ENCODE measurements at places on chromosomes 11 and 22.

GRCh38 chr11:64722141-64723065 lies 594 bp downstream of the NRXN2 start:
- DNase-seq: no peak

DNA sequence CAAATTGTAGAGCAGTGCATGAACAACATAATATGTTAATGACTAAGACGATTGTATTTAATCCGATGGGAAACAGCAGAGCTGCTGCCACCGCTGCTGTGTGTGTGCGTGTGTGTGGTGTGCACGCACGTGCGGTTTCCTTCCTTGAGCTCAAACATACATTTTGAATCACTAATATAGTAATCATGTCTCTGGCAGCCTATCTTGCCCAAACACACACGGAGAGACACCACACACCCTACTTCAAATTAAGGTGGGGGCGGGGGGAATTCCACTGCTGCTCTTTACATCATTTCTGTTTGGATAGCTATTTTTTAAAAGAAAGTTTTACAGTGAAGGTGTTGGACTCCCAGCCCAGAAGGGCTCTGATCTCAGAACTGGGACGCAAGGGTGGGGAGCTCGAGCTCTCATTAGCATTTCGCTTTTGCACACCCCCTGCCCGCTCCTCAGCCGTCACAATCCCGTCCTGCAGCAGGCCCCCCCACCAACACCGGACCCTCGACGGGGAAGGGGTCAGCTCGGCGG lies 651 bp upstream of the FAM83F start:
- no peak for DNase-seq

DNA sequence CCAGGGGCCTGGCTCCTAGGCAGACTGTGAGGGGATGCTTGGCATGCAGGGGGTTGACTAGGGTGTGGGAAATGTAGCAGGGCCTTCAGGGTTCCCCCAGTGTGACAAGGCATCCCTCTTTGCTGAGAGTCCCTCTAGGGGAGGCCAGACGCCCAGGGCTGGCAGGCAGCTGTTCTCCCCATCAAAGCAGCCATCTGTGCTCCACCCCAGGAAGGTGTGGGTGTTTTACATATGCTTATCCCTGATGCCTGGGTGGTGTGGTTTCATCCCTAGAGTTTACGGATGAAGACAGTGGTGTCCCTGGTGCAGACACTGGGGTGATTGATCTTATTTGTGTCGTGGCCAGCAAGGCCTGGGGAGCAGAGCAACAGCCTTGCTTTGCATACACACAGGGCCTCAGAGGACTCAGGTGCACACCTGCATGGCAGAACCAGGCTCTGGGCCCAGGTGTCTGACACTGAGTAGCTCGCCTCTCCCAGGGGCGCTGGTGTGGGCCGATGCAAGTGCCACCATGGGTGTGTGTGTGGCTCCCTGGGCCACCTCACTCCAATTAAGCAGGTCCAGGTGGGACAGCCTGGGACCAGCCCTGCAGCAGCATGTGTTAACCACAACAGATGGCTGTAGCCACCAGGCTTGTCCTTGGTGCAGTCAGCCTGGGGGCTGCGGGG lies 74.2 kb downstream of the MED15 start:
- no peak for DNase-seq

- DNase-seq: no peak
Observed at GRCh38 chr11:69290806-69291205, 3.1 kb upstream of the MYEOV start.

DNA sequence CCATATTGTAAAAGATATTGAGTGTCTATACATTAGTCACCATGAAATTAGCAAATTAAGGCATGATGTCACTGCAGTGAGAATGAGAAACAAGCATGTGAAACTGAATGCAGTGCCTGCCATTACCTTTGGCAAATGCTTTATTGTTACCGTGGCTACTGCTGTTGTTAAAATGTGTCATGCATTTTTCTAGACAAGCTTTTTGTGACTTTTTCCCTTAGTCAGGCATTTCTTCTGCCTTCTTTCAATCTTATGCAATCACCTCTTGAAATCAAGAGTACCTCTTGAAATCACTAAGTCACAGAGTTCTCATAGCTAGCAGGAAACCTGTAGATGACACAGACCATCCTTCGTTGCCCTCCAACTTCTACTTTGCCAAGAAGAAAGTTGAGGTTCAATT lies 461.7 kb upstream of the TENM4 start:
- peak; percentile 62 for DNase-seq

DNA sequence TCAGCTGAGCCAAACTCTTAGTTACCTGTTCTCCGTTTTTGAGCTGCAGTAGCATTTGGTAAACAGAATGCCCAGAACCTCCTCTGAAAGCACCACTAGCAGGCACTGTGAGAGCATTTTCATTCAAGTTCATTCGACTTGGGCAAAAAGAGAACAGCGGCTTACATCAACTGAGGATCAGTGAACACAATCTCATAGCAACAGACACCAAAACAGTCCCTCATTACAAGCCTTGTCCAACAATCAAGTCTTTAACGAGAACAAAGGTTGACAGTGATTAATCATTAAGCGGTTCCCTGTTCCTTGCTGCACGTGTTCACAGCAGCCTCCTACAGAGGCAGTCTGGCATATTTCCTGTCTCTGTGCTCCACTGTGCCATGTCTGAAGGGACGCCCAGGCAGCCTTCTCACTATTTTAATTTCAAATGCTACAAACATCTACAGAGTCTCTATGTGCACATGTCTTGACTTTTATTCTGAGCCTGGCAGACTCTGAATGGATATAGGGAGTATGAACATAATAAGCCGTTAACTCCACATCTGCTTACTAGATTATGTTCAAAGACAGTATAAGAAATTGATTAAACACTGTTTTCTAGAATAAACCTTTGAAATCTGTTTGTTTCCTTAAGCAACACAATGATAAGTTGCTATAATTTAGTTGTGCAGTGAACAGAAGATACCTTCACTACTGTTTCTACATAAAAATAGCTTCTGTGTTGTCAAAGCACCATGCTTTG lies 88.3 kb upstream of the MTMR2 start:
- peak; percentile 93 for DNase-seq

- no peak for DNase-seq
Observed at GRCh38 chr11:76616676-76617552, 53.6 kb downstream of the LRRC32 start.

GRCh38 chr22:49216579-49216978 lies 611.1 kb downstream of the BRD1 start:
- DNase-seq: no peak

DNA sequence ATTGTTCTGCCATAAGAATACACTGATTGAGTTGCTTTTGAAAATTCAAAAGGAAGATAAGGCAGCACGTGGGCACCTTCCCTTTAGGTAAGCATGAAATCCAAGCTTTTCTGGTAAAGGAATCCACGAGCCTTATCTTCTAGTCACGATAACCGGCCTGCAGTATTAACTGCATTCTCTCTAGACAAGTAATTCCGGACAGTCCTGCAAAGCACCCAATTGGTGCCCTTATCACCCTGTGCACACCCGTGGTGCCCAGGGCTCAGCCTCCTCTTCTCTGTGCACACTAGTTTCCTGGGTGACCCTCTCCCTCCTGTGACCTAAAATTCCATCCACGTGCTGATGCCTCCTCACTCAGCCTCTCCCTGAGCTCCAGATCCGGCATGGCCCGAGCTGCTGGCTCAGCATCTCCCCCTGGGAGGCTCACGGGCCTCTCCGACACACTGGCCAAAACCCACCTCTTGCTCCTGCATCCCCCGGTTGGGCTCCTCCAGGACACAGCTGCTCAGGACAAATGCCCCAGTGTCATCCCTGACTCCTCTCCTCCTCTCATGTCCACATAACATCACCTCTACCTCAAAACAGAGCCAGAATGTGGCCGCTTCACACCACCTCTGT lies 63.7 kb downstream of the PACSIN2 start:
- no peak for DNase-seq

- DNase-seq: no peak
Observed at GRCh38 chr11:14584595-14584994, 59.0 kb upstream of the PDE3B start.

- peak; percentile 23 for DNase-seq
Observed at GRCh38 chr11:15223318-15223717, 108.6 kb downstream of the INSC start.

DNA sequence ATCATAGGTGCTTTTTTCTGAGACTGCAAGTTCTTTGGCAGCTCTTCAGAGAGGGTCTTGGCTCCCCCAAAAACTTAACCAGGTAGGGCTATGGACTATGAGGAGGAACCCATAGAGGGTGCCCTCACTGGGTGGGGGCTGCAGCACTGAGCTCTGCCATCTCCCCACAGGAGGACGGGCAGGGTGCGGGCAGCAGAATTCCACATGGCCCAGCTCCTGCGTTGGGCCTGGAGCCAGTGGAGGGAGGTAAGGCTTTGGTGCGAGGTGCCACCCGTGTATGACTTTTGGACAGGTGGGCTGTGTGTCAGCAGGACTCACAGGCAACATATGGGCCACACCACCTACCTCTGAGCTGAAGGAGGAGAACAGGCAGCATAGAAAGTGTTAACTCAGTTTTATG lies 58.4 kb downstream of the PISD start:
- DNase-seq: no peak

DNA sequence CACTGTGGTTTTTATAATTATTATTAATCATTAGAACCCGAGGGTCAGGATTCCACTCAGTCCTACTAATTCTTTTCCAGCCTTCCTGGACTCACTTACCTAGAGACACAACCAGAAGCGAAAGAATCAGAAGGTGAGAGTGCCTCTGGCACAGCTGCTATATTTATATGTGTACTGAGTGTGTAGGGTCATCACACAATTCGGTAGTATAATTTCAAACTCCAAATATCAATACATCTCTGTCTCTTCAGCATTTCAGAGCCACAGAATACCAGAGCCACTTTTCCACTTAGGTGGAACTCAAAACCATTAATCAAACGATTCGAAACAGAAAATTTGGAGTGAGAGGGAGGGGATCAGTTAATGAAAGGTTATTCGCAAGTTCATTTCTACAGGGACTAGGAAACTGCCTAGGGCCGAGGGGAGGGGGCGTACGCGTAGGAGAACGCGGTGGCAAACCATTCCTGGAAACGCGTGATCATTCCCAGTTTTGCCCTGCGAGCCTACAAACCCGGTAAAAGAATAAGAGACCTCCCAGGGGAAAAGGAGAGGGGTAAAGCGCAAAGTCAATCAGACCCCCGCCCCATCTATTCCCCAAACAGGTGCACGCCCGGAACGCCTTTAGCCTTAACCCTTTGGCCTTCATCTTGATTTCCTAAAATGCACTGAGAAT lies 5.4 kb downstream of the BSX start:
- DNase-seq: no peak

DNA sequence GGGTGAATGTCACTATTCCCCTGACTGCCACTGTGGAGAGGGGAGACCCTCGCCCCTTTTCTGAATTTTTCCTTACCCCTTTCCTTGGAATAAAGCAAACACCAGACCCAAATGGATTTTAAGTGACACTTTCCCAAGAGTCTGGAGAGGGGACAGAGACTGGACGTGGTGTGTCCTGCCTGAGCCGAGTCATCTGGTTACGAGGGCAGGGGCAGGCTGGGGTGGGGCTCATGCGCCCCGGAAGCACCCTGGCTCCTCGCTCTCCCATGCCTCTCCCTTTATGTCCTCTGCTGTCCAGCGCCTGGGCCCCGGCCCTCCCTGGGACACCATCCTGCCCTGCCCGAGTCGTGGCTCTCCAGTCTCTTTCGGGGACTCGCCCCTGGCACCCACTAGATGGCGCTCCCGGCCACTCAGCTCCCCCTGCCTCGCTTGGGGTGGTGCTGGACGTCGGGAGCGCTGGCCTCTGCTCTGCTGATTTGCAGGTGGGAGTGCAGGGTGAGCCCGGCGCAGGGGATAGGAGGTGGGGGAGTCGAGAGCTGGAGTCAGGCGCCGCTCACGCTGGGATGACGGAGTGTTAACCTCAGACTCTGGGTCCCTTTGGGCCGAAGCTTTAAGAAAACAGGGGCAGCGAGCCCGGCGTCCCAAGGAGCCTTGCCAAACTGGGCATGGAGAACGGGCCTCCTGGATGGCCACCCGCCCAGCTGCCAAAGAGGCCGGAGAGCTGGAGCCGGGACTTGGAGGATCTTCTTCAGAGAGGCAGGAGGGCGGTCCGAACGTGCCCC lies 89.8 kb downstream of the RPS6KA4 start:
- DNase-seq: peak; percentile 73

GRCh38 chr22:35732116-35732515 lies 14.4 kb downstream of the APOL5 start:
- DNase-seq: no peak

- DNase-seq: no peak
Observed at GRCh38 chr22:37016134-37016910, 2.9 kb downstream of the TST start.

GRCh38 chr11:72351836-72352235 lies 82.5 kb downstream of the CLPB start:
- DNase-seq: no peak

DNA sequence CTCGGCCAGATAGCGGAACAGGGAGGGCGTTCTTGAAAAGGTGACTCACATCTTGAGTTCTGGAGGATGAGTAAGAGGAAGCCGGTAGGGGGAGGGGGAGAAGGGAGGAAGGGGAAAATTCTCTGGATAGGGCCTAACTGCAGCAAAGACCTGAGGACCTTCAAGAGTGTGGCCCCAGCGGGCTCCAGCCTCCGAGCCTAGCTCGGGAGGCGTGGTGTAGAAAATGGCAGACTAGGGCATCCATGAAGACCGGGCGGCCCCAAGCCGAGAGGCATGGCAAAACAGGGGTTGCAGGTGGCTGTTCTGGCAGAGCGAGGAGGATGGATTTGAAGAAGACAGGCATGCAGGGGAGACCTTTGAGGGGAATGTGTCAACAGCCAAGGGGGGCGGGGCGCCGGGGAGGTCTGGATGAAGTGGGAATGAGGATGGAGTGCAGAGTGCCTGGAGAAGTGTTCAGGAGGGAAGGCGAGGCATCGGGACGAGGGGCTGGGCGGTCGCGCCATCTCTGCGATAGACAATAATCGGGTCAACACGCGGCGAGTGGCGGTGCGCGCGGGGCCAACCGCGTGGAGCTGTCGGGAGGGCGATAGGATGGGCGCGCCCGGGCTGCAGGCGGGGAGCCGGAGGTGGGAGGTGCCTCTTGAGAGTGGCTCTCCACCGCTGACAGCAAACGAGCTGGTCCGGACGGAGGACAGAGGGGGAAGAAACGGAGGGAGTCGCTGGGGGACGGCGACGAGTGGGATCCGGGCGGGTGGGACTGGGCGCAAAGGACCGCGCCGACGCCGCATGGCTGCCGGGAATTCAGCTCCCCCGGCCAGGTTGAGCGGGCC lies 40.0 kb upstream of the CREB3L1 start:
- DNase-seq: peak; percentile 93

DNA sequence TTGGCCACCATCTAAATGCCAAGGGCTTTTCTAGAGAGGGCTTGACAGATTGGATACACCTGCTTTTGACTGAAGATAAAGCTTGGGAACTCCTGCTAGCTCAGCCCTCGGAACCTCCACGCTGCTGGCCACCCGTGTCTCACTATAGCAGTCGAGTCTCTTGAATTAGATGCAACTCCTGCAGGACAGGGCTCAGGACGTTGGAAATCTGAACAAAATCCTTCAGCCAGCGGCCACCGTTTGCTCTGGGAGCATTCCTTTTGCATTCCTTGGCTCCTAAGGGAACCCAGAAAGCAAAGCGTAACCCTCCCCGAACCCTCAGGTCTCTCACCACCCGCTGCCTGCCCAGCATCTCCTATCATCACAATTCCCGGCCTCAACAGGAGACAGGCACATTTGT lies 77.8 kb downstream of the GRIK4 start:
- no peak for DNase-seq

Measured in mesenchymal stem cell (in vitro differentiated cells and primary cell).